ENCODE measurements at places on chromosomes 1 and 21.

DNA sequence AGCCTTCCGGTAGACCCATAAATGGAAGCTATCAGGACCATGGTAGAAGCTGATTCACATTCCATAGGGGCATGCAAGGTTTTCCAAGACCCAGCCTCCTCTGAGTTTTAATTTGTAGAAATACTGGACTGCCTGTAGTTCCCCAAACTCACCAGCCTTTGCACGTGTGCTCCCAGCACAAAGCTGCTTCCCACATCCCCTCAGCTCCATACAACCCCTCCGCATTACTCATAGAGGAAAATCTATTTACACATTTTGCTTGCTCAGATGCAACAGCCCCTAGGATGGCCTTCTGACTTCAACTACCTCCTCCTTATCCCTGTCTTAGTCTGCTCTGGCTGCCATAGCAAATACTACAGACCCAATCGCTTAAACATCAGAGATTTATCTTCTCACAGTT, 336.2 kb downstream of the SETD4 start:
- H3K4me1 ChIP-seq, result no peaks in the 10 kb centered on the region
- no peak overlapping the region for H3K4me3 ChIP-seq
- no peaks in the 10 kb centered on the region for H3K36me3 ChIP-seq
- DNase-seq, result no peak
- H3K27ac ChIP-seq, result no peak overlapping the region

DNA sequence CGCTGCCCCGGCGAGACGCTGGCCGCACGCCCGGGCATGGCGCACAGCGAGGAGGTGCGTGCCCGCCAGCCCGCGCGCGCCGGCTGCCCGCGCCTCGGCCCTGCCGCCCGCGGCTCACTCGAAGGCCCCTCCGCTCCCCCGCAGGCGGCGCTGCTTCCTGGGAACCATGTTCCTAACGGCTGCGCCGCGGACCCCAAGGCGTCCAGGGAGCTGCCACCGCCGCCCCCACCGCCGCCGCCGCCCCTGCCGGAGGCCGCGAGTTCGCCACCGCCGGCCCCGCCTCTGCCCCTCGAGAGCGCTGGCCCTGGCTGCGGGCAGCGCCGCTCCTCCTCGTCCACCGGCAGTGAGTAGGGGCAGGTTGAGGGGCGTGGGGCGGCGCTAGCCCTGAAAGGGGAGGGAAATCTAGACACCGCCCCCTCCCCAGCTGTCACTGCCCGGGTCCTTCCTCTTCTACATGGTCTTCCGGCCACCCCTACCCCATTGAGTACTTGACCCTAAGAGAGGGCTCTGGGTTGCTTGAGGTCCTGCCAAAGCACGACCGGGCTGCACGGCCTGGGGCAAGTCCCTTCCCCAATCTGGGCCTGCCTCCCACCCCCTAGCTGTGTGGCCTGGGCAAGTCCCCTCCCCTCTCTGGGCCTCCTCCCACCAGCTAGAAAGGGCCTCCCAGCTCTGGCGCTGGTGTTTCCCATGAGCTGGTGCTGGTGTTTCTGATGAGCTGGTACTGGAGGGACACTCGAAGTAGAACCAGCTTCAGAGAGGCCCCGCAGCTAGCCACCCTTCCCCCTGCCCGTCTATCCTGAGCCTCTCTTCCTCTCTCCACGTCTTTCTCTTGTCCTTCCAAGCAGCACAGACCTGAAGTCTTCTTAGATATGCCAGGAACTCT, 17.0 kb downstream of the TNFRSF25 start:
- no peaks in the 10 kb centered on the region for H3K36me3 ChIP-seq
- no peak overlapping the region for H3K4me3 ChIP-seq
- peak; percentile 42 for DNase-seq
- no peaks in the 10 kb centered on the region for H3K4me1 ChIP-seq
- peaks cover 76% of the 10 kb centered on the region for H3K27me3 ChIP-seq

DNA sequence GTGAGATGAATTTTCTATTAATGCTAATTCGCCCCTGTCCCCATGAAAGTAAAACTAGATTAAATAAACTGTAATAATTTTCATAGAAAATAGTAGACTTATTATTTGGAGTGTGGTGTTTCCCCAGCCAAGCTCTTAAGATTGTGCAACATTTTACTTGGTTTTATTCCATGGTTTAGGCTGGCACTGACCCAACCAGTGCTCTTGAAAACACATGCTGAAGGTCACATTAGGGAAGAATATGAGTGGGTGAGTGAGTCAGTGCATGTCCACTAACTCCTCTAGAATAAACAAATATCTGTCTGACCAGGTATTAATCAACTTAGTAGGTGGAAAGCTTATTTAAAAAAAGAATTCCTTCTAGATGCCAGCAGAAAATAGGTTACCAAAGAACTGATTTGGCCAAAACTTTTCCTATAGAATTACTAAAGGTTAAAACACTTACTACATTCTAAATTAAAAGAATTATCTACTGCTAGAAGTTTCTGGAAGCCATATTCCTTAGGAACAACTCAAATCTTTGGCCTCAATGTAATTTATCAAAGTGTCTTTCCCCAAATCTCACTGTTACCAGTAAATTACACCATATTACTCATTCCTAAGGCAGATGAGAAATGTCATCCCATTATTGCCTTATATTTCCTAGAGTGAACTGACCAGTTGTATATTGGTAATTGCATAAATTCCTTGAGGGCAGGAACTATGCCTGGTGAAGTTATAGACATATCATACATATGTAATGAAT, 89.7 kb upstream of the RGS1 start:
- H3K27ac ChIP-seq, result no peak overlapping the region
- DNase-seq, result peak; percentile 39
- no peak overlapping the region for H3K4me3 ChIP-seq
- H3K4me1 ChIP-seq, result peaks cover 25% of the 10 kb centered on the region
- H3K27me3 ChIP-seq, result no peaks in the 10 kb centered on the region
- H3K36me3 ChIP-seq, result no peaks in the 10 kb centered on the region

GRCh38 chr1:104807590-104807989, 1057.9 kb downstream of the AMY1C start:
- no peak overlapping the region for H3K27ac ChIP-seq
- H3K27me3 ChIP-seq, result no peaks in the 10 kb centered on the region
- H3K36me3 ChIP-seq, result no peaks in the 10 kb centered on the region
- no peaks in the 10 kb centered on the region for H3K4me1 ChIP-seq
- DNase-seq, result no peak
- H3K4me3 ChIP-seq, result no peak overlapping the region

GRCh38 chr1:179923029-179923428, 31.6 kb upstream of the CEP350 start:
- no peaks in the 10 kb centered on the region for H3K27me3 ChIP-seq
- no peaks in the 10 kb centered on the region for H3K4me1 ChIP-seq
- peaks cover 5% of the 10 kb centered on the region for H3K36me3 ChIP-seq
- no peak for DNase-seq

- no peak overlapping the region for H3K4me3 ChIP-seq
- DNase-seq, result no peak
- H3K27ac ChIP-seq, result no peak overlapping the region
- no peaks in the 10 kb centered on the region for H3K4me1 ChIP-seq
Measured at GRCh38 chr1:36053978-36054377, 29.9 kb upstream of the TEKT2 start.

- H3K4me3 ChIP-seq, result peak within 1 kb of the TSS; percentile 38
- H3K36me3 ChIP-seq, result no peaks in the 10 kb centered on the region
- H3K4me1 ChIP-seq, result no peaks in the 10 kb centered on the region
- no peak within 1 kb of the TSS for H3K27ac ChIP-seq
- DNase-seq, result peak; percentile 18
Measured at GRCh38 chr1:31239653-31240241, at the start of gene NKAIN1. NKAIN1 (minus strand) TSS chr1:31239887; CDS start chr1:31239547, 340 bp downstream.

DNA sequence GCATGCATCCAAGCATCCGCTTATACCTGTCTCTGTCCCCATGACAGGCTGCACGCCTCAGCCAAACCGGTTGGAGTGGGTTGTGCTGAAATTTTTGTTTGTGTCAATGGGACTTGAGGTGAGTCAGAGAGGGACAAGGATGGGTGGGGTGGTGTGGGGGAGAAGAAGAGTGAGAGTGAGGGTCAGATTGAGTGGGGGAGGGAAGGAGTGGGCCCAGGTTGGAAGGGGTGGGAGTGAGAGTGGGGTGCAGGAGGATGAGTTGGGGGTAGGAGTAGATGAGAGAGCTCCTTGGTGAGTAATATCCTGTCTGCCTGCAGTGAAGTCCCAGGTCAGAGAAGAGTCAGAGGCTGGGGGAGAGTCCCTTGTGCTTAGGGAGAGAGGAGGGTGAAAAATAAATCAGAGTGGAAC, 3.3 kb upstream of the NECTIN4 start:
- no peak for DNase-seq
- no peak overlapping the region for H3K27ac ChIP-seq
- H3K4me3 ChIP-seq, result no peak overlapping the region

DNA sequence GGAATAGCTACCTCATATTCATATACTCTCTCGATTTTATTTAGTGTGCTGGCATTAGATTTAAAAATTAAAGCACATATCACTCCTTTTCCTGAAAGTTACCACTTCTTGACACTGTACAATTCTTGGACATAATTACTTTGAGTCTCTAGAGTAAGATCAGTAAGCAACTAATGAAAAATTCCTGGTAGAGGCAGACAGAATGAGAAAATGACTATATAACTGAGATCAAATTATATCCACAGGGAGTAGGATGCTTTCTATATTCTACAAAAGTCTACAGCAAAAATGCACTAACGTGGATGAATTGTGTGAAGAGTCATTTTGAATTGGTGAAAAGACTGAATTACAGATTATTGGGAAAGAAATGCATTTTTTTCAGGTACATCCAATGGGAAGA, 445.7 kb downstream of the PTBP2 start:
- no peaks in the 10 kb centered on the region for H3K36me3 ChIP-seq
- H3K27ac ChIP-seq, result no peak overlapping the region
- H3K4me3 ChIP-seq, result no peak overlapping the region
- H3K4me1 ChIP-seq, result no peaks in the 10 kb centered on the region
- no peaks in the 10 kb centered on the region for H3K27me3 ChIP-seq
- DNase-seq, result no peak

GRCh38 chr21:33949516-33950430, 34.2 kb upstream of the ATP5PO start:
- peaks cover 16% of the 10 kb centered on the region for H3K4me1 ChIP-seq
- no peak overlapping the region for H3K4me3 ChIP-seq
- no peak overlapping the region for H3K27ac ChIP-seq
- no peaks in the 10 kb centered on the region for H3K27me3 ChIP-seq

DNA sequence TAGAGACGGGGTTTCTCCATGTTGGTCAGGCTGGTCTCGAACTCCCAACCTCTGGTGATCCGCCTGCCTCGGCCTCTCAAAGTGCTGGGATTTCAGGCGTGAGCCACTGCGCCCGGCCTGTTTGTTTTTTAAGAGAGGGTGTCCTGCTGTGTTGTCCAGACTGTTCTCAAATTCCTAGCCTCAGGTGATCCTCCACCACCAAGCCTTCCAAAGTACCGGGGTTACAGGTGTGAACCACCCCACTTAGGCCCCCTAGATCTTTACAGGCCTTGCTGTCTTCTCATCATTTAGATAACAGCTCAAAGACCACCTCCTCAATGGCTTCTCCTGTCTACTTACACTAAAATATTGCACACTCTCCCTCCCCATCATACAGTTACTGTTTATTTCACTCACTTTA, 6.3 kb downstream of the SESN2 start:
- DNase-seq, result no peak
- H3K36me3 ChIP-seq, result peaks cover 6% of the 10 kb centered on the region
- peaks cover 6% of the 10 kb centered on the region for H3K4me1 ChIP-seq
- no peak overlapping the region for H3K4me3 ChIP-seq

DNA sequence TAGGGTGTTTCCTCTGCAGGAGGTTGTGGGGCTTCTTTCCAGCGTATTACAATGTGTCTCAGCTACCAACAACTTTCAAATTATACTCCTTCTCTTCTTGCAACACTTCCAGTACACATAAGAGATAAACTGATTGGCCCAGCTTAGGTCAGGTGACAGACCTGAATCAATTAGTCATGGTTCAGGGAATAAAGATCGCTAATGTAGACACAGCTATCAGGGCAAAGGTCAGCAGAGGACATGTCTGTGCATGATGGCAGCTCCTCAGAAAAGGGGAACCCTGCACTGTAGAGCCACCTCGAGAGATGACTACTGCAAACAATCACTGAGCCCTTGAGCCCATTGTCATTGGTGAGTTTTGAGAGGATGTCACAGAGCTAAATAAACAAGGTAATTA, 36.8 kb upstream of the PKN2 start:
- no peak overlapping the region for H3K27ac ChIP-seq
- no peaks in the 10 kb centered on the region for H3K27me3 ChIP-seq
- H3K4me3 ChIP-seq, result no peak overlapping the region
- H3K36me3 ChIP-seq, result no peaks in the 10 kb centered on the region

DNA sequence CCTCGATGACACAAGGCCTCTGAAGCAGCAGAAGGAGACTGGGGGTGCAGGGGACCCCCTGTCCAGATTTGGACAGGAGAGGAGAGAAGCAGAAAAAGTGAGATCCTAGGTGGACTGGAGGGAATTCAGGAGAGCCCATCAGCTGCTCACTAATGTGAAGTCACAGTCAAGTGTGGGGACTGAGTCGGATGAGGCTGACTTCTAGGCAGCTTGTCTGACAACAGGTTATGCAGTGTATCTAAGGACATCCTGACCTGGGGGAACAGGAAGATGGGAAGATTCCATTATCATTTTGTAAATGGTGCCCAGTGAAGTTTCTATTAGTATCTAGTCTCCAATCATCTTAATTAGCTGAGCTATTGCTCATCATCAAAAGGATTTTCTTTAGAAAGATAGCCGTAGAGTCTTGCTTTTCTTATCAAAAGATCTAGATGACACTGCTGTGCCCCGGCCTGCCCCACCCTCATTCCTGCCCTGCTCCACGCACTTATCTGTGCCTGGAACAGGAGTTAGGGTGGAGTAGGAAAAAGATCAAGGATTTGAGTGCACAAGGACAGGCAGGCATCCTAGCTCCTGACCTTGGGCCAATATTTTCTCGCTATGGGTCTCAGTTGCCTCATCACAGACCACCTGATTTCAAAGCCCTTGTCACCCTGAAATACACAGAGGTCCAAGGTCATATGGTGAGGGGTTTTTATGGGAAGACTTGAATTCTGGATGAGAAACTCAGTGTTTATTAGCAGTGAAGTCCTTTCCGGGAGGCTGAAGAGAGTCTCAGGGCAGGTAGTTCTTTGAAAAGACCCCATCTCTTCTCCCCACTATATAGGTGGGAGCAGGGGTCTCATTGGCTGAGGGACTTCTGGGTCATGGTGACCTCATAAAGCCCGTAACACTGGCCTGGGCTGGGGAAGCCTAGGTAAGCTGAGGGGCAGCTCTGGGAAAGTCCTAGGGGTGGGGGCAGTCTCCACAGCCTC, at the start of gene MROH7:
Gene MROH7 (plus strand): TSS at position 924 of the 974 bp plus-strand sequence. CDS start 11,141 bp downstream, outside the sequence.
- H3K36me3 ChIP-seq, result no peaks in the 10 kb centered on the region
- no peak within 1 kb of the TSS for H3K4me3 ChIP-seq
- DNase-seq, result no peak
- no peaks in the 10 kb centered on the region for H3K4me1 ChIP-seq
- no peak within 1 kb of the TSS for H3K27ac ChIP-seq

- DNase-seq, result peak; percentile 29
- H3K4me1 ChIP-seq, result no peaks in the 10 kb centered on the region
- H3K27me3 ChIP-seq, result no peaks in the 10 kb centered on the region
- no peaks in the 10 kb centered on the region for H3K36me3 ChIP-seq
- no peak overlapping the region for H3K4me3 ChIP-seq
- no peak overlapping the region for H3K27ac ChIP-seq
Measured at GRCh38 chr1:151867765-151868411, 14.4 kb upstream of the THEM5 start.

All from A673 (cell line).